Ureter (tissue), 1 donor: ENCODE measurements at places on chromosomes 13 and 19.

DNA sequence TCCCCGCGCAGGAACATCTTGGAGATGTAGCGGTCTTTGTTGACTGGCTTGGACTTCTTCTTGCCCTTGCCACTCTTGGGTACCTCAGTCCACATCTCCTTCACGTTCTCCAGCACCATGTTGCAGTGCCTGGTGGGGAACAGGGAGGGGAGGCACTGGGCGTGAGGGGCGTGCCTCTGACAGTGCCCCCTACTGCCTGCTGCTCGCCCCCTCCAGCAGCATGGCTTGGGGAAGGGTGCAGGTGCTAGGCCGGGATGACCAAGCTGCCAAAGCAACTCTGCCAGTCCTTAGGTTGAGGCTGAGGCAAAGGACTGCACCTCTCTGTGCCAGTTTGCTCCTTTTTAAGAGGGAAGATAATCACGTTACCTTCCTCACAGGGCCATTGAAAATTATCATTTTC lies 4.2 kb downstream of the SNRPD2 start:
- no peak for DNase-seq

GRCh38 chr13:84303035-84303434 lies 420.8 kb upstream of the SLITRK1 start:
- DNase-seq, result no peak

DNA sequence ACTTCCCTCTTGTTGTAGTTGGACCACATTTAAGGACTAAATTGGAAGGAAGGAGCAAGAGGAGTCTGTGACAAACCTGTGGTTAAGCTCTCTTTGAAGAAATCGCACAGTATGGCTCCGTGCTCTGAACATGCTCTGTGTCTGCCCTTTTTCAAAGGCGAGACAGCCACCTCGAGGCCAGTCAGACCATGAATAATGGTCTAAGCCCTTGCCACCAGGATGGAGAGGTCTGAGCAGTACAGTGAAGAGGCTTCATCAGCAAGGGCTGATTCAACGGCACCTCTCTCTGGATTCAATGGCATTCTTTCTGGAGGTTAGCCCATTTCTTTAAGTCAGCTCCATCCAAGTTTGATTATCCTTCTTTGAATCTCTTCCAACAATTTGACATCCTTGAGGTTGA lies 30.9 kb downstream of the FAM216B start:
- DNase-seq, result no peak

- DNase-seq, result peak; percentile 70
Observed at GRCh38 chr19:5292822-5293611, 47.6 kb downstream of the PTPRS start.

DNA sequence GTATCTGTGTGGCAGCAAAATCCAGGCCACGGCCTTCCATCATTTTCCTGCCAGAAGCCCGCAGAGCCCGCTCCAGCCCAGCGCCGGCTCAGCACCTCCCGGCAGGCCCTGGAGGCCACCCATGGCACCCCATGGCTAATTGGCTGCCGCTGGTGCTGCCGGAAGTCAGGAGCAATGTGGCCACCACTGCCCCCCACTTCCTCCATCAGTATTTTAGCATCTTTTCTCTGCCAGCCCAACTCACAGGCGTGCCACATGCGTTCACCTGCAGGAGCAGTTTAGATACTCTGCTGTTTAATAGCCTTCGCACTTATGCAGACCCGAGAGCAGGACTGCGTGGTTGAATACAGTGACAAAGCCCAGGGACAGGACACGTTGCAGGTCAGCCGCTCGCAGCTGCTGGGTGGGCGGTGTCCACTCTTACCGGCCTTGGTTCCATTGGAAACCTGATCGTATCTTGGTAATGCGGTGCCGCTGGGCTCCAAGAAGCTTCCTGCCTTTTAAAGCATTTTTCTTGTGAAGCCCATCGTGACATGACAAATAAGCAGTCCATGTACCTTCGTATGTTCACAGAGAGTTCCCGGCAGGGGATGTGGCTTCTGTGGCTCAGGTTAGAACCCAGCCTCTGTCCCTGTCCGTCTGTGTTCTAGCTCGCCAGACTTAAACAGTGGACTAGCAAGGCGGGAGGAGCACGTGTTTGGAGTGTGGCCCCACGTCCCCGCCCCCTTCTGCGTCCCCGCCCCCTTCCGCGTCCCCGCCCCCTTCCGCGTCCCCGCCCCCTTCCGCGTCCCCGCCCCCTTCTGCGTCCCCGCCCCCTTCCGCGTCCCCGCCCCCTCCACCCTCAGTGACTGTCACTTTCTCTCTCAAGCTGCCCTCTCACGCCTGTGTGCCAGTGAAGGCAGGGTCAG lies 162.0 kb upstream of the SOX1 start:
- DNase-seq, result peak; percentile 36

GRCh38 chr13:98910501-98910951 lies 67.3 kb downstream of the DOCK9 start:
- no peak for DNase-seq

DNA sequence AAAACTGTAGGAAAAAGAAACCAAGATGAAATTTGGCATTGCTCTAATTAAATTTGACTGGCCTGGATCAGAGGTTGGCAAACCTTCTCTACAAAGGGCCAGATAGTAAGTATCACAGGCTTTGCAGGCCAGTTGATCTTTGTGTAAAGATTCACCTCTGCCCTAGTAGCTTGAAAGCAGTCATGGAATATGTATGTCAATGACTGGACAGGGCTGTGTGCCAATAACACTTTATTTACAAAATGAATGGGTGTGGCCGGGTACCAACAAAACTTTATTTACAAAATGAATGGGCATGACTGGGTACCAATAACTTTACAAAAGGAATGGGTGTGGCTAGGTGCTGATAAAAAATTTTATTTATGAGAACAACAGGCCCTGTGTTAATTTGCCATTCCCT lies 20.0 kb downstream of the SIN3B start:
- no peak for DNase-seq

- peak; percentile 13 for DNase-seq
Observed at GRCh38 chr19:33950091-33950750, 153.6 kb downstream of the KCTD15 start.
